Activated naive CD8-positive, alpha-beta T cell treated with anti-CD3 and anti-CD28 coated beads, Interleukin-2, amount 50 U/mL, for 16 hours (primary cell): ENCODE measurements at places on chromosomes 7 and 10.

GRCh38 chr7:129433847-129434674 is at the start of gene STRIP2:
Gene STRIP2 (plus strand): TSS chr7:129434432. CDS start chr7:129434473, 41 bp downstream.
- peak; percentile 77 for DNase-seq

GRCh38 chr10:88932539-88933256 is 19.9 kb downstream of the ACTA2 start:
- no peak for DNase-seq

- no peak for DNase-seq
These were observed 12.8 kb upstream of the IRF5 start for GRCh38 chr7:128924707-128925588.

GRCh38 chr7:147182874-147183273 is 1066.3 kb downstream of the CNTNAP2 start:
- no peak for DNase-seq

DNA sequence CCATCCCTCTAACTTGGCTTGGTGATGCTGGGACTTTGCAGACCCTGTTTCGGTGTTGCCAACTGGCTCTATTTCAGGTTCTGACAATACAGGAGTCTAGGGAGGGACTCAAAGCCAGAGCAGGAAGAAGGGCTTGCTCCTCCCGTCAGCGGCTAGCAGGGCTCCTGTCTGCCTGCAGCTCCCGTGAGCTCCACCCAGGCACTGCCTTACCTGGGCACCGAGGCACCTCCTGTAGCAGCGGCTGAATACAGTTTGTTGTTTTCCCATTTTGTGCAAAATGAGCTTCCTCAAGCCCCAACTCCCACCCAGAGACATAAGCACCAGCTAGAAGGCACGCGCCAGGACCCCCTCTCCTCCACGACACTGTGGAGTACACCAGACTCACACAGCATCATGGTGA is 69.3 kb upstream of the RHEB start:
- DNase-seq = no peak

DNA sequence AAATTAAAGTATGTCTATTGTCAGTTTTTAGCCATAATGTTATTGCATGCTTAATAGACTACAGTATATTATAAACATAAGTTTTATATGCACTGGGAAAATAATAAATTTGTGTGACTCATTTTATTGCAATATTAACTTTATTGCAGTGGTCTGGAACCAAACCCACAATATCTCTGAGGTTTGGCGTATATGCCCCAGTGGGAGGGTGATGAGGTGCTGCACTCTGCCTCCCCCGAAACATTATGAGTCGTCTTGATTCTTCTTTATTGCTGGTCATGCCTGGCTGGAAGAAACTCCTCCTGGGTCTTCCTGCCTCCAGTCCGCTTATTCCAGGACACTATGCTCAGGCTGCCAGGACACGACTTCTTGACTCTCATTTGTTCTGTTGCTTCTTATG is 88.4 kb downstream of the MTPN start:
- no peak for DNase-seq

DNA sequence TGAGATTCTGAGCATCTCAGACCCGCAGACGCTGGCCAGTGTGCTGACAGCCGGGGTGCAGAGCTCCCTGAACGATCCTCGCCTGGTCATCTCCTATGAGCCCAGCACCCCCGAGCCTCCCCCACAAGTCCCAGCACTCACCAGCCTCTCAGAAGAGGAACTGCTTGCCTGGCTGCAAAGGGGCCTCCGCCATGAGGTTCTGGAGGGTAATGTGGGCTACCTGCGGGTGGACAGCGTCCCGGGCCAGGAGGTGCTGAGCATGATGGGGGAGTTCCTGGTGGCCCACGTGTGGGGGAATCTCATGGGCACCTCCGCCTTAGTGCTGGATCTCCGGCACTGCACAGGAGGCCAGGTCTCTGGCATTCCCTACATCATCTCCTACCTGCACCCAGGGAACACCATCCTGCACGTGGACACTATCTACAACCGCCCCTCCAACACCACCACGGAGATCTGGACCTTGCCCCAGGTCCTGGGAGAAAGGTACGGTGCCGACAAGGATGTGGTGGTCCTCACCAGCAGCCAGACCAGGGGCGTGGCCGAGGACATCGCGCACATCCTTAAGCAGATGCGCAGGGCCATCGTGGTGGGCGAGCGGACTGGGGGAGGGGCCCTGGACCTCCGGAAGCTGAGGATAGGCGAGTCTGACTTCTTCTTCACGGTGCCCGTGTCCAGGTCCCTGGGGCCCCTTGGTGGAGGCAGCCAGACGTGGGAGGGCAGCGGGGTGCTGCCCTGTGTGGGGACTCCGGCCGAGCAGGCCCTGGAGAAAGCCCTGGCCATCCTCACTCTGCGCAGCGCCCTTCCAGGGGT is 703 bp downstream of the RBP3 start:
- DNase-seq = no peak

DNA sequence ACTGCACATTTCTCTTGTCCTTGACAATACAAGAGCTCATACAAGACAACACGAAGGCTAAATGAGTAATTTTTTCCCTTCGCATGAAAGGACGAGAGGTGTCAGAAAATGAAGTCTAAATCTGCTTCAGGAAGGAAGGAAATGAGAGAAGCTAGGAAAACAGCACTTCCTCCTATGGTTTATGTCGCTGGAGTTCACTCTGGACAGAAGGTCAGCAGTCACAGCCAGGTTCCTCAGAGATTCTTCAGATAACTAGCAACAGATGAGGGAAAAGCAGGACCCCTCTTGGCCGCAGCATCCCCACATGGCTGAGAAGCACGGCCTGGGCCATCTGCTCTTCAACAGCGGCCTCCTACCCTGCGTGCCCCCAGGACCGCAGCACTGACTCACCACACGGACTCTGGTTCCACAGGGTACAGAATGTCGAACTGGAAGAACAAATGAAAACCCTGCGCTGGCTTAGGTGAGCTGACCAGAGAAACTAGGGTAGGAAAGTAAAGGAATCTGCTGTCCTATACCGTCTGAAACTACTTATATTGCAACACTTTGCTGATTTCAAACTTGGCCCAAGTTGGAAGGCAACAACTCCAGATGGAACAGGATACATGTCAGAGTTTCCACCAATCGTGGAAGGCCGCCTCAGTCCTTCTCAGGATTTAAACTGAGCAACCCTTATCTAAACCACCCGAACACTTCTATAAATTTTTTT is 26.3 kb downstream of the DNMBP start:
- DNase-seq = no peak

- no peak for DNase-seq
These were observed 166.3 kb downstream of the LCOR start for GRCh38 chr10:96998329-96998888.

DNA sequence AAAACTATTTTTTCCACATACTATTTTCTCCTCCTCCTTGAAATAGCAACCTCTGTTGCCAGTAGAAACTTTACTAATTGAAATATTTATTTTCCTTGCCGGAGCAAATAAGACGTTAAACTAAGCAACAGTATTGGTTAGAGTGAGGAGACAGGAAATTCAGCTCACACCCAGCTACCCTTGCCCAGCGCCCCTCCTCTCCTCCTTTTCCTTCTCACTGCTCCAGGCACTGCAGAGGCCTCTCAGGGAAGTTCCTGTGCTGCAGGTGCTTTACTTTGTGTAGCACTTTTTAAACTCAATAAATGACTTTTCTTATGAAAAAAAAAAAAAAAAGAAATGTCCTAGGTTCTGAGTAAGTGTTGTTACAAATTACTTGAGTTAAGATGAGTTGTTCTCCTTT is 134.0 kb downstream of the SEMA3E start:
- no peak for DNase-seq

DNA sequence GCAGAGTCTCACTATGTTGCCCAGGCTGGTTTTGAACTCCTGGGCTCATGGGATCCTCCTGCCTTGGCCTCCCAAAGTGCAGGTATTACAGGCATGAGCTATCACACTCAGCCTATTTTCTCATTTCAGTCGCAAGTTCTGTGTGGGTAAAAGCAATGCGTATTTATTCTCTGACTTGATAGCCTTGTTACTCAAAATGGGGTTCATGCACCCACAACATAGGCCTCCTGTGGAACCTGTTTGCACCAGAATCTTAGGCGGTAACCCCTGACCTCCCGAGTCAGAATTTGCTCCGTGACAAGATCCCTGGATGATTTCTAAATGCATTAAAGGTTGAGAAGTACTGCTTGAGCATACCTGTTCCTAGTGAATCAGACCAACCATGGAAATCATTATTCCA is 7.3 kb downstream of the IL2RA start:
- no peak for DNase-seq

GRCh38 chr10:78981257-78981969 is 87.4 kb upstream of the ZMIZ1 start:
- DNase-seq = no peak

DNA sequence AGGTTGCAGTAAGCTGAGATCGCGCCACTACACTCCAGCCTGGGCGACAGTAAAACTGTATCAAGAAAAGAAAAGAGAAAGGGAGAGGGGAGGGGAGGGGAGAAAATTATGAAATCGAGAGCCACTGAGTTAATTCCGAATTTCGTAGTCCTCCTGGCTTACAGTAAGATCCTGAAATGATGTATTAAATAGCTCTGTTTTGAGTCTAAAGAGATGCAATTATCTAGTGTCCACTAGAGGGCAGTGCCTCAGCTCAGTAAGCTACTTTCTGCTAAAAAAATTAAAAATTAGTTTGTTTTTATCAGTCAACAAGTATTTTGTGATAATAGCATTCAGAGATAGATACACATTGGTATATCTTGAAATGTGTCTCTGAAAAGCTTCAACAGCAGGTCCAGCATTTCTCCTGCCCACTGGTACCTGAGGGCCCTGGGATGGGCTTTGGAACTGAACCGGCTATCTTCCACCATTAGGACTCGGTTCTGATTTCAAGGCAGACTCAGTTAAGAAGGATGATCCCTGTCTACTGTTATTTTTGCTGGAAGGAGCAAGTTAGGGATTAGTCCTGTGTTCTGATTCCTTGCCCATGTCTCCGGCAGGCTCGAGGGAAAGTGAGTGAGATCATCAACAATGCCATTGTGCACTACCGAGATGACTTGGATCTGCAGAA is 19.5 kb downstream of the TSPAN33 start:
- DNase-seq = no peak

GRCh38 chr10:73517166-73517888 is 21.5 kb upstream of the PPP3CB start:
- DNase-seq = no peak

- DNase-seq = no peak
These were observed 174.0 kb upstream of the TCF7L2 start for GRCh38 chr10:112775892-112776674.

DNA sequence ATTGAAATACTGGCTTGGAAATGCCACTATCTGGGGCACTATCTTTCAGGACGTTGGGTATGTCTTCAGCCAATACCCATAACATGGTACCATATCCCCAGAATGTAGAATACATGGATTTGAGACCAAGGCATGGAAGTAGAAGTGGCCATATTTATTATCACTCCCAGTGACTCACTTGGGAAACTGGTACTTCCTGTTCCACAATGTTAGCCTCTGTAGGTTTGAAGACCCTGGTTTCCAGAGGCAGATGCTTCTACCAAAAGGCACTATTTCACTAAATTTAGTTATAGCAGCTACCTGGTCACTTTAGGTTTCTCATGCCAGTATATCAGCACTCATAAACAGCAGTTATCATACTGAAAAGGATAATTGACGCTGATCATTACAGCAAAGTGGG is 184.2 kb downstream of the CCDC71L start:
- DNase-seq = no peak

DNA sequence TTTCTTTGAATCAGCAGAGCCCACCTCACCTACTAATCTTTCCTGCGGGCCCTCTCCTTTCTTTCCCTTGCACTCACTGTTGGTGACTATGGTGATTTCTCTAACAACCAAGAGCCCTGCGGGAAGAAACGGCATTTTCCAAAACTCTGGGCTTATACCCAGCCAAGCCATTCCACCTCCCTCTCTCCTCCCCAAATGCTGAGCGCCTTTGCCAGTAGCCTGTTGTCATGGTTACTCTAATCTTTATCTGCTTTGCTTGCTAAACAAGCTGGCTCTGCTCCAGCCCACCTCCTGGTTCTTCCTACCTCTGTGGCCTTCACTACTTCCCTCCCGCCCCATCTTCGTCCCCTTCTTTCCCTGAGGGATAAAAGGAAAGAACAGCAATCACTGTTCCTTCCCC is 86.7 kb downstream of the DGKI start:
- no peak for DNase-seq

DNA sequence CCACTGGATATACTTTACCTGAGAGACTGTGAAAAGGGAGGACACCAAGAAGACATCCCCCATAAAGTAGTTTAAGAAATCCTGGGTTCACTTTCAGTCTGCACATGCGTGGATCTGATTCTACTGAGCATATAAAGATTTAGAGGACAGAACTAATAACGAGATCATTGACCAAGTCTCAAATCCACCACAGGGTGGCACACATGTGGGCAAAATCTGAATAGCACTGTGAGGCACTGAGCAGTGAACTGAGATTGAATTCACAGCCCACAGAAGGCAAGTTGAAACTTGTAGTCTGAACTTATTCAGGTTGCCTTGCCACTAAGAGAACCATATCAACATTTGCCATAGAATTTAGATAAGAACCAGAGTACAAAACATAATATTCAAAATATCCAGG is 818.6 kb downstream of the GRID1 start:
- DNase-seq = no peak
